ENCODE measurements at places on chromosomes 13 and 19. TPM values are rescaled to one million over a fixed set of nuclear protein-coding genes. Genes with fewer than 3 reads are reported as not detected.

The B3GNT3 gene
- 0.42 TPM for total RNA-seq

The SPRED3 gene
- total RNA-seq, result 0.51 TPM

The ZNF100 gene
- 7.3 TPM for total RNA-seq

- DNase-seq, result peak; percentile 40
Observed at GRCh38 chr19:18939922-18940768, 872 bp downstream of the HOMER3 start.

DNA sequence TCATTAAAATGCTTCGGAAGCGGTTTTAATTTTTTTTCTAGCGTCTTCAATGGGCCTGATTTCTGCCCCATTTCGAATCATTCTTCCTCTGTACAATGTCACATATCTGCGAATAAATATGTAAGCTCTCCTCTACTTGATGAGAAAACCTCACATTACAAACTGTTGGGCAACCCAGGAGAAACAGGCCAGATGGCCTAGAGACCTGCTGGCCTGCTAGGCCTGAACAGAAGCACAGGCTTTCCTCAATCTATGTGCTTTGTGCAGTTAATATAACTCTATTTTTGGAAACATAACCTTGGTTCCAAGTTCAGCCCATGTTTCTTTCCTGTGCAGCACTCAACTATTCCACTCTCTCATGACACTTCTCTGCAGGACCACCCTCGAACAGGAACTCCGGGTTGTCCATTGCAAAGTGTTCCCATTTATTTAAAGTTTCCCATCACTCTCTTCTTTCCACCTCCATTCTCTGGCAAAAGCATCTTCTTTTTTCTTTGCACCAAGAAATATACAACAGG lies 42.0 kb downstream of the DCLK1 start:
- DNase-seq, result no peak

GRCh38 chr13:96481482-96481881 lies 391.6 kb downstream of the HS6ST3 start:
- DNase-seq, result no peak

DNA sequence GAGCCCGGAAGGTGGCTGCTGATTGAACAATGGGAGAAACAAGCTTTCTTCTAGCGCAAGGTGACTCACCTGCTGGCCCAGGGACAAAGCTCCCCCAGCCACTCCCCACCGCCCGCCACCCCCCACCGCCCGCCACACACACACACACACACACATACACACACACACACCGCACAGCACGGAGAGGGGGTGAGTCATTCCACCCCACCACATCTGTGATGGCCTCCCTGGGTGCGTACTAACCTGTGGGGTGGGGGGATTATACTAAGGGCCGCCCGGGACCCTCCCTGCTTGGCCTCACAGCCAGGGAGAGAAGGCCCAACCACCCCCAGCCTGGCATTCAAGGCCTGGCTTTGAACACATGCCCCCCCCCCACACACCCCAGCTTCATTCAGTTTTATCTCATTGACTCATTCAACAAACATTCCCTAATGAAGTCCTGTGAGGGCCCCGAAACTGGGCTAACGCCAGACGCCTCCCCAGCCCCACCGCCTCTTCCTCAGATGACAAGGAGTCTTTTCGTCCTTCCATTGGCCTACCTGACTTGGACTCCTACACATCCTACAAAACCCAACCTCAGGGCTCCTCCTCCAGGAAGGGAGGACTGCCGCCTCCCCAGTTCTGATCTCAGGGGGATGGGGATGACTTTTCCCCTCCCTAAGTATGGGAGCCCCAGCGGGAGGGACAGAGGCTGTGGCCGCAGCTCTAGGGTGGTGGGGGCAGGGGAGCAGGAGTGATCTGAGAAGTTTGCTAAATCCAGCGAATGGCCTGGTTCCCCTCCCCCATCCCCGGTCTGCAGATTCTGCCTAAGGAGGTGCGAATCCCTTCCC lies 5.8 kb upstream of the ONECUT3 start:
- DNase-seq, result peak; percentile 19

All from dermis blood vessel endothelial cell (primary cell).